Activated CD4-positive, alpha-beta T cell treated with anti-CD3 and anti-CD28 coated beads for 24 hours (primary cell): ENCODE measurements at places on chromosomes 11 and 22.

DNA sequence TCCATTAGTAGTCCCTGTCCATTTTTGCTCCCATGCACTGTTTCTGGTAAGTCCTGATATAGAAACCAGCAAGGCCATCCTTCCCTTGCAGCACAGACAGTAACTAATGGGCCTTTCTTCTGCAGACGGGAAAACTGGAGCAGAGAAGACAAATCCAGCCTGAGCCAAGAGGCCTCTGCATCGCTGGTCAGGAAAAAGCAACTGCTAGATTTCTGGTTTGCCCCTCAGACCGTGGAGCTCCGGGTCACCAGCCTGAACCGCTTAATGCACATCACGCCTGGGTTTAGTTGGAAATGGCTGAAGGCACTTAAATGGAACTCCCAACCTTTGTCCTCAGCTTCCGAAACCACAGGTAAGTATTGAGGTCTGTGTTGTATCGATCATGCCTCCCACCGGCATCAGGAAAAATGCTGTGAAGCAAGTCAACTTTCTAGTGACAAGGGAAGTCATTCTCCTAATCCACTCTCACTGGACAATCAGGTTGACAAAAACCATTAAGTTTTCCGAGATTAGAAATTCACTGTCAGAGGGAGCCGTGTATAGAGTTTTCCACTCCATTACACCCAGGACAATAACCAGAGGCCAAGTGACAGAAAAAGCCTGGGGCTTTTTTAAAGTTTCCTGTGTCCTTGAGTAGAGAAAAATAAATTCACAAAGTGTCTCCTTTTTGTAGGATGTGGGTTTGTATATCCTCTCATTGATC lies 14.8 kb upstream of the LMO2 start:
- no peak for DNase-seq

DNA sequence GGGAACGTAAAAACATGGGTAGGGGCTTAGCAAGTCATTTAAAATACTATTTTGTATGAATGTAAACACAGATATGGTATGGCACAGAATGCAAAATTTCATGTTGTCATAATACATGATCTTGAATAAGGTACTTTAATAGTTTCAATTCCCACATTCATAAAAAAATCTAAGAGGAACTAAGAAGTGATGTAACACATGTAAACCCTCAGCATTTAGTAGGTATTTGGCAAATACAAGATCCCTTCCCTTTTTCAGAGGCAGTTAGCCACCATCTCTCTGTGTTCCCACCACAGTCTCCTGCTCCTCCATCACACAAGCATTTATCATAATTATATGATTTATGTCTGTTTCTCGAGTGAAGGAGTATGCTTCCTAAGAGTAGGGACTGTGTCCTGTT lies 251.8 kb downstream of the TENM4 start:
- no peak for DNase-seq

DNA sequence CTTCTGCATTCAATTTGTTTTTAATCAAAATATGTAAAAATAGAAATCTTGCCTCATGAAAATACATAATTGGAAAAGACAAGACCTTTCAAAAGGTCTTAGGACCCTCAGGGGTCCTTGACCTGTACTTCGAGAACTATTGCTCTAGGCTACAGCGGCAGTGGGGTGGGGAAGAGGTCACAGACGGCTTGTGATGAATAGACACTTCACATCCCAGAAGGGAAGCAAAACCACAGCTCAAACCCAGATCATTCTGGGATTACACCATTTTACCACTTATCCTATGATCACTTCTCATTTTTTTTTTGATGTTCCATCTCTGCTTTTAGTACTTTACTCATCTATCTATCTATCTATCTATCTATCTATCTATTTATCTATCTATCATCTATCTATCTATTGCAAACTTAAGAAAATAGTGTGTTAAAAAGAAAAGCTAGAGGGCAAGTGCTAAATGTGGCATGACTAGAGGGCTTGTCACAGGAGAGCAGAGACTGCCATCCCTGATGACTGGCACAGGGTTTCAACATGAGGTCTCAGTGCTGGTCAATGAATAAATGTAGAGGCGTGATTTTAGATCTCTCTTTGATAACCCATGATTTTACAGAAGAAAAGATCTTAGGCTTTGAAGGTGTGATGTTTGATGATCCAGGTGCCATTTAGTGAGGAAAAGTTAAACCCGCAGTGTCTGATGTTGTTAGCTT lies 37.1 kb downstream of the RNF141 start:
- no peak for DNase-seq

GRCh38 chr22:29710922-29711593 lies 8.7 kb upstream of the CABP7 start:
- no peak for DNase-seq

DNA sequence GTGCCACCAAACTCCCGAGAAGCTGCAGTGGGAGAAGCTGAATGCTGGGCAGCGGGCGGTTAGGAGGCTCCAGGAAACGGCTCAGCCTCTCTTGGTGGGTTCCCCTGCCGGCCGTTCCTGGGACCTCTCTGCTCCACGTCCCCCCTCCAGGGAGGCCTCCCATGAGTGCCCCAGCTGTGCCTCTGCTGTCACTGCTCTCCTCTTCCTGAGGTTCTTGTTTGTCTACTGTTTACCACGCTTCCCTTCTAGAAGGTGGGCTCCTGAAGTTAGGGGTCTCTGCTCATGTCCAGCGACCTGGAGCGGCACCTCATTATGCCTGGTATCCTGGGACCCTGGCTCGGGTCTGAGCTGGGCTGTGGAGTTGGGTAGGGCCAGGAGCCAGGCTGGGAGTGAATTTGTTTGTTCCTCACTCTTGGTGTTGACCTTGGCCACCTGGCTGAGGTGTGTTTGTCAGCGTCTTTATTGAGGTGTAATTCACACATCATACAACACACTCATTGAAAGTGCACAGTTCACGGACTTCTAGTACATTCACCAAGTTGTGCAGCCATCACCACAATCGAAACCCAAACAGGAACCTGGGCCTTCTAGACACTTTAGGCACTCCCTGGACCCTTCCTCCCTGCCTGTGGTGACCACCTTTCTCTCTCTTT lies 37.8 kb upstream of the GRAMD4 start:
- no peak for DNase-seq

GRCh38 chr11:112968941-112969713 lies 7.9 kb downstream of the NCAM1 start:
- DNase-seq, result no peak

GRCh38 chr11:119093942-119094815 lies 7.5 kb downstream of the DPAGT1 start:
- DNase-seq, result no peak

DNA sequence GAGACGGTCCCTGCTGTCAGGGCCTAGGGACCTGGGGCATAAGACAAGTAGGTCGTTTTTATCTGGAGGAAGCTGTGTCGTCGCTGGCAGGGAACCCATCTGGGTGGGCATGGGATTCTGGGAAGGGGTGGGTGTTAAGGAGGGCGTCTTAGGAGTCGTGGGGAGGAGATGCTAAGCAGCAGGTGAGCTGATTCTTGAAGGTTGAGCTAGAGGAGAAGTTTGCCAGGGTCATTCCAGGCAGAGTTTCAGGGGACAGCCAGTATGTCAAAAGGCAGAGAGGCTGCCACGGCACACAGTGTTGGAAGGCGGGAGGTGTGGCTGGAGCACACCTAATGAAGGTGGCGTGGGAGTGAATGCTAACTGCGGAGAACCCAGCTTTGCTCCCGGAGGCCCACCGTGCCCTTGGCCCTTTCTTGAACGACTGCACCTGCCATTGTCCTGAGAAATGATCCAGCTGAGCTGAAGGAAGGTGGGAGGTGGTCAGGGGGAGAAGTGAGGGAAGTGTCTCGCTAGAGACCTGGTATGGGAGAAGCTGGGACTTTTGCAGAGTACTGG lies 1.3 kb downstream of the FAM118A start:
- DNase-seq, result no peak

- DNase-seq, result no peak
These were observed 69.1 kb upstream of the ADSL start for GRCh38 chr22:40276996-40277823.

GRCh38 chr11:105070306-105070705 lies 25.2 kb upstream of the CARD16 start:
- no peak for DNase-seq

- no peak for DNase-seq
These were observed 89.1 kb upstream of the MTNR1B start for GRCh38 chr11:92880381-92880780.

GRCh38 chr11:124384399-124384798 lies at the start of gene OR8B2:
Gene OR8B2 (minus strand): TSS chr11:124384499. CDS start chr11:124383343, 1,156 bp downstream.
- DNase-seq, result no peak

DNA sequence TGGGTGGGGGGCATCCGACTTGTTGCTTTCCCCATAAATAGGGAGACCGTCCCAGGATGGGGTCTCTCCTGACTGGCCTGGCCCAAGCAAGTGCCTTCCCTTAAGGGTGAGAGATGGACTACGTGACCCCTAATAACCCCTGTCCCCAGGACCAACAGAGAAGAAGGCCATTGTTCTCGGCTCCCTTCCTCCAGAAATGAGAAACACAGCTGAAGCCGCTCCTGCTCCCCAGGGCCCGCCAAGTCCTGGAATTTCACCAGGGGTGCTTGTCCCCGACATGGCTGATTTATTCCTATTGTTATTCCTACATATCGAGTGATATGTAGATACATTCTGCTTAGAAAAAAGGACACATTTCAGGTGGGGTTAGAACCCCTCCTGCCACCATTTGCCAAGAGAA lies 100.8 kb downstream of the TP53I11 start:
- no peak for DNase-seq

- DNase-seq, result peak; percentile 14
These were observed 14.1 kb downstream of the AASDHPPT start for GRCh38 chr11:106091480-106092123.

GRCh38 chr11:34890089-34890488 lies 26.1 kb downstream of the APIP start:
- no peak for DNase-seq

- DNase-seq, result no peak
These were observed 1045.8 kb downstream of the BRD1 start for GRCh38 chr22:48781868-48782267.

DNA sequence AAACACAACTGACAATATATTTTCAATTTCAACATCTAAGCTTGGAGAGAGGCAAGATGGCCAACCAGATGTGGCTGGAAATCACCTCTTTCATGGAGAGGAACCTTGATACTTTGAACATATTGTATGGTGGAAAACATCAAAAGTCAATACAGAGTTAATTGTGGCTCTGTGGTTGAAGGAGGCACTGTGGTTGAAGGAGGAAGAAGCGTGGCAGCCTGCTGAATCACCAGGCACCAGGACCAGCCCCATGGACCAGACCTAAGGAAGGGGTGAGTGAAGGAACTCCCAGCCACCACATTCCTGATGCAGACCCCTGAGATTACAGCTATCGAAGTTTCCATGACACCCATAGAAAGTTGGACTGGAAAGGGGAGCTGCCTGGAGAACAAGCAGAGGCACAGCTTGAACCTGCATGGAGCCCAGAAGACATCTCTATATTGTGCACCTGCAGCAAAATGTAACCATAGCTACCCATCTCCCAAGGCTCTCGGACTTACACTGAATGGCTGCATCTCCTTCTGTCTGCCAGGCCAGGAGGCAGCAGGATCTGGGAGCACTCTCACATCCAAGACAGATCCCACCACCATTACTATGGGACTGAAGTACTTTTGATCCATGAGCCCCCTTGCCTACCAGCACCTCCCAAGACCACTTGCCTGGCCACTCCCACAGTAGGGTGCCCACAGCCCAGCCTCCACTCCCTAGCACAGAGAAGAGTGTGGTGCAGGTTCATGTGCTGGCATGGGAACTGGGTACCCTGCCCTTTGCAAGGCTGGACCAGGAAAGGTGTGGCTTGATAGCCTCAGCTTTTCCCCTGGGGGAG lies 79.8 kb upstream of the SC5D start:
- DNase-seq, result no peak

- DNase-seq, result no peak
These were observed 579 bp upstream of the SLC5A4 start for GRCh38 chr22:32255726-32256125.

DNA sequence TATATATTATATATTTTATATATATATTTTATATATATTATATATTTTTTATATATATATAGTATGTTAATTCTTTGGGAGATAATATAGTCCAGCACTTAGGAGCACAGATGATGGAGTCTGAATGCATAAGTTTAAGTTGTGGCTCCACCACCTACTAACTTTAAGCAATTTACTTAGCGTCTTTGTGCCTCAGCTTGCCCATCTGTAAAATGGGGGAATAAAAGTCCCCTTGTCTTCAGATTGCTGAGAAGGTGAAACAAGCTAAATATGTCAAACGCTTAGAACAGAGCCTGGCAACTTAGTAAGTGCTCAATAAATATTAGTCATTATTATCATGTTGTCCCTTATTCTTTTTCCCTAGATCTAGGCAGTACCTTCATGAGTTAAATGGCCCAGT lies 27.5 kb downstream of the DSCAML1 start:
- DNase-seq, result no peak

GRCh38 chr11:19929655-19930054 lies 217.0 kb downstream of the NAV2 start:
- DNase-seq, result no peak

GRCh38 chr11:33747979-33748378 lies 11.8 kb upstream of the CD59 start:
- DNase-seq, result no peak

GRCh38 chr11:116170526-116171120 lies 602.2 kb downstream of the BUD13 start:
- no peak for DNase-seq

DNA sequence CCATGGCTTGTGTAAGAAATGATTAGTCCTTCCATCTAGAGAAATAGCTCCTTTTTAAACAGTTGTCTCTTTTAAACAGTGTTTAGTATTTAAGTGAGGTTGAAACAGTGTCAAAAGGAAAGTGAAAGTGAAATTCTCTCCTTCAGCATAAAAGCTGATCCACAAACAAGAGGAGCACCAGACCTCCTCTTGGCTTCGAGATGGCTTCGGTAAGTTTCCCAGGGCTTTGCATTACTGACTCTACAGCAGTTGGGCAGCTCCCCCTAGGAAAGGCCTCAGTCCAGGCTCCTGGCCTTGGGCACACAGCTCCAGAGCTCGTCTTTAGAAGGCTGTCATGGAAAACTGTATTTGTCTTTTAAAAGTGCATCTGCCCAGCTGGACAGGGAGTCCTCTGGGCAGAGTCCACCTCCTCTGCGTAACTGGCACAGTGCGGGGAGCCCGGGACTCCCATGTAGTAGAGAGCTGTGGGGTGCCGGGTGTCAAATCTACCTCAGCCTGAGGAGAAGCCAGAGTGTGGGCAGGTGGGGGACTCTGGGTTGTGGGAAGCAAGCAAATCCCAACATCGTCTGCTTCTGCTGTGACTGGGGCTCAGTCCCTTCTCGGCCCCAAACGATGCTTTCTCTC lies at the start of gene PLAAT4:
Gene PLAAT4 (plus strand): TSS at position 140 of the 624 bp plus-strand sequence. CDS start 61 bp downstream, at position 201.
- DNase-seq, result no peak
